ENCODE measurements at places on chromosomes 11 and 22. TPM values are rescaled to one million over a fixed set of nuclear protein-coding genes. Genes with fewer than 3 reads are reported as not detected.

- peak; percentile 72 for DNase-seq
These were observed at the start of gene CTSD for GRCh38 chr11:1763796-1764661. TSS of gene CTSD (minus strand) at chr11:1763927. CDS start at chr11:1763859, 68 bp downstream.

- no peak for DNase-seq
These were observed 10.6 kb downstream of the JHY start for GRCh38 chr11:122893131-122893530.

- DNase-seq, result no peak
These were observed 32.7 kb downstream of the FAM83F start for GRCh38 chr22:40027191-40028097.

GRCh38 chr22:24994070-24994763, 41.7 kb downstream of the KIAA1671 start:
- DNase-seq, result peak; percentile 70

- DNase-seq, result no peak
These were observed 45.3 kb downstream of the MN1 start for GRCh38 chr22:27756212-27756660.

Gene SEC14L2
- total RNA-seq, result 9.7 TPM

- no peak for DNase-seq
These were observed at the start of gene NCF4 for GRCh38 chr22:36860821-36861659. TSS of gene NCF4 (plus strand) at chr22:36861006. CDS start at chr22:36861172, 166 bp downstream.

- no peak for DNase-seq
These were observed 2.4 kb upstream of the ATP5MG start for GRCh38 chr11:118398791-118399559.

GRCh38 chr22:30825711-30826505, 131.2 kb downstream of the OSBP2 start:
- no peak for DNase-seq

DNA sequence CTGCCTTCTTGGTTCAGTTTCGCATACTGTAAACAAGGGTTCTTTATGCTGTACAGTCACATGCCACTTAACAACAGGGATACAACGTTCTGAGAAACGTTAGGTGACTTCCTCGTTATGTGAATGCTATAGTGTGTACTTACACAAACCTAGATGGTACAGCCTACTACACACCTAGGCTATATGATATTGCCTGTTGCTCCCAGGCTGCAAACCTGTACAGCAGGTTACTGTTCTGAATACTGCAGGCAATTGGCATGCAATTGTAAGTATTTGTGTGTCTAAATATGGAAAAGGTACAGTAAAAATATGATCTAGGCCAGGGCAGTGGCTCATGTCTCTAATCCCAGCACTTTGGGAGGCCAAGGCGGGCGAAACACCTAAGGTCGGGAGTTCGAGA, 85.7 kb upstream of the PRDM11 start:
- peak; percentile 8 for DNase-seq

DNA sequence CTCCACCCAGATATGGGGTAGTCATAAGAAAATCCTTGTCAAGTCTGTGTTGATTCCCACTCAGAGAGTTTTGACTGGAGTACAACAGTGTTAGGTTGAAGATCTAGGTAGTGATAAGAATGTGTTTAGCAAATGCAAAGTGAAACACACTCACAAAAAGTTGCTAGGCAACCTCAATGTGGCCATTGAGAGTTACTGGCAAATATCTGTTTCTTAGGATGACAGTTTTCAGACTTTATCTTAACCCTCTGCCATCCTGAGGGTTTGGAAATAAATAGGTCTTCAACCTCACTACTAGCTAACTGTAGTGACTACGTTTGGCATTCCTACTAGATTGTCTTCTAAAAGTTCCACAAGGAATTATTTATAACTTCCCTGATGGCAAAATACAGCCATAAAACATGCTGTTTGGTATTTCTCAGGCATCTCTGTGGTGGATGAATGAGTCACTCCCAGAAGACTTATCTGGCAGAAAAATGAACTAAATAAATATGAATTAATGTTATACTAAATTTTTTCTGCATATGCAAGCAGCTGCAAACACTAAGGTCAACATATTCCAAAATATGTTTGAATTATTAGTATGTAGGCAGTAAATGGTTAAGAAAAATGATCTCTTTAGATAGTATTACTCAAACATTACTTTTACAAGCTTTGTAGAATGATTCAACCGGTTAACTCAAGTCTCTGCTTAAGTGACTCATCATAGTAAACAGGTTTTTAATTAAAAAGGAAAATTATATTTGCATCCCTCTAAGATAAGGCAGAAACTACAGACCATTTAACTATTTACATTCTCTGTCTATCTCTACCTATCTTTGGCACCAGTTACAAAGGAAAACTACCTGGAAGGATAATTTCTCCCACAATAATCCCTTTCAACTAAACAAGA, 17.1 kb upstream of the SYTL2 start:
- peak; percentile 97 for DNase-seq

GRCh38 chr11:6992457-6993417, 27.4 kb downstream of the ZNF214 start:
- peak; percentile 82 for DNase-seq

DNA sequence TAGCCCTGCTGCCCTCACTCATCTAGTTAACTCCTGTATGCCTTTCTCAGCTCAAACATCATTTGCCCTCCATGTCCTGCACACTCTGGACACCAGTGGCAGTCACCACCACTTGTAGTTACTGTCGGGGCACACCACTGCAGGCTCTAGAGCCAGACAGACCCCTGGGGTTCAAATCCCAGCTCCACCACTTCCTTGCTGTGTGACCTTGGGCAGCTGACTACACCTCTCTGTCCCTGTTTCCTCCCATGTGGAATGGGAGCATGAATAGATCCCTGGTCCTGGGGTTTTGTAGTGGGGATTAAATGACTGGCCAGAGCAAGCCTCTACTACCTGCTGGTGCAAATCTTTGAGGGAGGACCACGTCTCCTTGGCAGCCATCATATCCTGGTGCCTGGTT, 7.8 kb upstream of the IFT27 start:
- DNase-seq, result no peak

Gene APOA4
- not detected for total RNA-seq

GRCh38 chr22:37062376-37062675, 10.8 kb downstream of the KCTD17 start:
- no peak for DNase-seq

DNA sequence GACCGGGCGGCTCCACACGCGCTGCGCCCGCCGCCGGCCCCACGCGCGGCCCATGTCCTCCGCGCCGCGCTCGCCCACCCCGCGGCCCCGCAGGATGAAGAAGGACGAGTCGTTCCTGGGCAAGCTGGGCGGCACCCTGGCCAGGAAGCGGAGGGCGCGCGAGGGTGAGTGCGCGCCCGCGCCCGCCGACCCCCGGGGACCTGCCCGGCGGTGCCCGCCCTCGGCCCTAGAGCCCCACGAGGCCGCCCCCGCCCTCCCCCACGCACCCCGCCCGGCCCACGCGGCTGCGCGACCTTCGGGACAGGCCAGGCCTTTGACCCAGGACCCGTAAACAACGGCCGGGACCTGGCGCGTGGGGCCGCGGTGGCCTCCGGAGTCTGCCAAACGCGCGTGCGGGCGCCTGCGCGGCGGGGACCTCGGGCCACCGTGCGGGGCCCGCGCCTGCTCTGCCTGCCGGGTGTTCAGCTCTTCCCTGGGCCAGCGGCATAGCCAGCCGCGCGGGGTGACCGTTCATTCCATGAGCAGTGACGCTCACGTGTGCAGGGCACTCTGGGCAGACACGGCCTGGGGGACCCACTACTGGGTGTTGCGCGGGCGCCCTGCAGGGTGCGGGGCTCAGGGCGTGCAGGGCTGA, at the start of gene PARVB:
Gene PARVB (plus strand): TSS at position 15 of the 634 bp plus-strand sequence. CDS start 38 bp downstream, at position 53.
- peak; percentile 6 for DNase-seq

Gene CCDC157
- total RNA-seq, result 1.5 TPM

- DNase-seq, result no peak
These were observed 3.6 kb downstream of the FAT3 start for GRCh38 chr11:92227959-92228935.

GRCh38 chr11:124863826-124864165, 1.4 kb upstream of the ROBO3 start:
- peak; percentile 17 for DNase-seq

Gene RHOD
- total RNA-seq, result 99.9 TPM

Gene YPEL1
- total RNA-seq, result 0.23 TPM

Gene KDM4E
- not detected for total RNA-seq

Gene LRP5
- total RNA-seq, result 83.5 TPM

Gene C11orf87
- not detected for total RNA-seq

DNA sequence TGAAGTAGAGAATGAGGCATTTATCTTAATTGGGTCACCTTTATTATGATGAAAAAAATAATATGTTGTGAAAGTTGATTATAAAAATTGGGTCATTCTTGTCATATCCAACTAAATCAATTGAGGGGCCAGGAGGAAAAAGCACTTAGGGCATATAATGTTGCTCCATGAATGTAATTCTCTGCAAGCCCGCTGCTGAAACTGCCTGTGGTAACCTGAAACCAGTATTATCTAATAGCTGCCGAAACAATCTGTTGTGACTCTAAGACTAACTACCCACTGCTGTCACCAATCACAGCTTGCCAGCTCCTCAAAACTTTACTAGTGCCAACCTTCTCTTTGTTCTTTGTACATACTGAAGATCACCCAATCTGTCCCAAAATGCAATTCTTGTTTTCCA, 115.8 kb downstream of the ATG16L2 start:
- DNase-seq, result peak; percentile 37

GRCh38 chr11:16737818-16738192, 642 bp upstream of the C11orf58 start:
- DNase-seq, result no peak

DNA sequence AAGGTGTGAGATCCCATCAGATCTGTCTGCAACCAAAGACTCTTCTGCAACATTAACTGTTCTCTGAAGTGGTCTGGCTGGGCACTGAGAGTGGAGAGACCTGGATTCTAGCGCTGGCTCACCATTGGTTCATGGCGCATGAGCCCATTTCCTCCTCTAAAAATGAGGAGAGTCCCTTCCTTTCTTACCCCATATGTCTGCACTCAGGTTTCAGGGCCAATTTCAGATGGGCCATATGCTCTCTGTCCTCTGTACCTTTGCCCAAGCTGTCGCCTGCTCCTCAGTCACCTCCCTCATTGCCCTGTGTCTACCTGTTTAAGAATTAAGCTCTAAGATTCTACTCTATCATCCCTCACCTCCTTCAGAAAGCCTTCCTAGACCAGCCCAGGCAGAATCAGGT, 484.7 kb downstream of the INSC start:
- no peak for DNase-seq

- no peak for DNase-seq
These were observed 302.0 kb downstream of the TBC1D22A start for GRCh38 chr22:47064416-47064815.

- DNase-seq, result peak; percentile 30
These were observed 4.0 kb downstream of the NAP1L4 start for GRCh38 chr11:2987881-2988861.

Gene CXCR5
- total RNA-seq, result not detected

GRCh38 chr11:62771144-62772021, at the start of gene TAF6L:
TSS of gene TAF6L (plus strand) at chr11:62771396. CDS start at chr11:62775784, 4,388 bp downstream.
- peak; percentile 99 for DNase-seq

DNA sequence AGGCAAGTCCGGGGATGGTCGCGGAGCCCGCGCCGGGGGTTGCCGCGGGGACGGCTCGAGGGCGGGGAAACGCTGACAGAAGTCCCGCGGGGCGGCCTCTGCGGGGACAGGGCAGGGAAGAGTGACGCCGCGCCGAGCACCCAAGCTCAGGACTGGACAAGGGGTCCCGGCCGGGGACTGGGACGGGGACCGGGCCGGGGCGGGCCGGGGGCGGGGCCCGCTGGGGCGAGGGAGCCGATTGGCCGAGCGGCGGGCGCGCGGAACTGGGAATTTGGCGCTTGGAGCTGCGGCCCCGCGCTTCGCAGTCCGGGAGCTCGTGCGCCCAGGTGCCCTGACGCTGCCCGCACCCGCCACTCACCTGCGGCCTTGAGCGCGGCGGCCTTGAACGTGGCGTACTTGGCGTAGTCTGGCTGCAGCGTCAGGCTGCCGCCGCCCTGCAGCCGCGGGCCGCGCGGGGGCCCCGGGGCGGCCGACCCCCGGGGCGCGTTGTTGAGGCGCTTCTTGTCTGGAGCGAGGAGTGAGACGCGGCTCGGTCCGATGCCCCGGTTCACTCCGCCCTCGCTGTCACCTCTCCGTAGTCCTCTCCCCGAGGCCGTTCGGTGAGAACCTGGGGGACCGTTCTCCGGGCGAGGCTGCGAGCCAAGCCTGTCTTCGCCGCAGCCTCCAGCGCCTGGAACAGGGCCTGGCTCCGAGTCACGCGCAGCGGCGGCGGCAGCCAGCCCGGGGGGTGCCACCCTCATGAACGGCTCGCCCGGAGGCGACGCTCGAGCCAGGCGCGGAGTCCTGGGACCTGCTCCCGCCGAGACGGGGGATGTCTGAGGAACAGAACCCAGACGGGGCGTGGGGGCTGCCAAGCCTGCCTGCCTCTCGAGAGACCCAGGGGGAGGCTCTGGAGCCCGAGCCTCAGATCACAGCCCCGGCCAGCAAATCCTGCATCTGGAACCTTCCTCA, 4.5 kb downstream of the SHISA8 start:
- peak; percentile 9 for DNase-seq

- peak; percentile 25 for DNase-seq
These were observed 5.2 kb downstream of the IGSF9B start for GRCh38 chr11:133951327-133952198.

GRCh38 chr22:38298312-38299005, 18.8 kb downstream of the CSNK1E start:
- peak; percentile 99 for DNase-seq

GRCh38 chr11:77371646-77372045, 70.2 kb upstream of the GDPD4 start:
- no peak for DNase-seq

Gene CCDC15
- 11.4 TPM for total RNA-seq

Gene OR52I2
- total RNA-seq, result not detected

Gene UBQLN3
- total RNA-seq, result not detected

- DNase-seq, result no peak
These were observed 24.2 kb downstream of the NECTIN1 start for GRCh38 chr11:119704849-119705248.

- no peak for DNase-seq
These were observed 740.5 kb downstream of the BRD1 start for GRCh38 chr22:49087198-49087597.

GRCh38 chr11:62855571-62856332, 16.4 kb upstream of the WDR74 start:
- DNase-seq, result peak; percentile 100

- peak; percentile 41 for DNase-seq
These were observed 117.4 kb downstream of the SGSM3 start for GRCh38 chr22:40487663-40488249.

Gene CRYBB3
- total RNA-seq, result 1.2 TPM

- no peak for DNase-seq
These were observed 51.1 kb downstream of the TIMP3 start for GRCh38 chr22:32852395-32853251.
